ENCODE measurements at places on chromosomes 11 and 22. TPM values are rescaled to one million over a fixed set of nuclear protein-coding genes. Genes with fewer than 3 reads are reported as not detected.

IRAG1 gene
- total RNA-seq, result 4.2 TPM

MS4A8 gene
- not detected for total RNA-seq

HTR3A gene
- not detected for total RNA-seq

SEPTIN5 gene
- 23.6 TPM for total RNA-seq

APOC3 gene
- total RNA-seq, result not detected

TMEM151A gene
- 5.6 TPM for total RNA-seq

HORMAD2 gene
- total RNA-seq, result not detected

RFPL2 gene
- total RNA-seq, result not detected

GVQW3 gene
- 0.47 TPM for total RNA-seq

CD3G gene
- total RNA-seq, result not detected

TSKU gene
- 46.2 TPM for total RNA-seq

SESN3 gene
- total RNA-seq, result 31.7 TPM

ARHGAP42 gene
- 5.0 TPM for total RNA-seq

TMEM223 gene
- total RNA-seq, result 34.3 TPM

POTEH gene
- total RNA-seq, result not detected

KRTAP5-8 gene
- total RNA-seq, result not detected

RDX gene
- total RNA-seq, result 48.0 TPM

GAL3ST1 gene
- total RNA-seq, result 0.12 TPM

LRRC74B gene
- total RNA-seq, result not detected

GTSE1 gene
- total RNA-seq, result 0.60 TPM

SOX6 gene
- 0.47 TPM for total RNA-seq

MMP11 gene
- 12.3 TPM for total RNA-seq

ARHGAP8 gene
- total RNA-seq, result 0.26 TPM

PKNOX2 gene
- total RNA-seq, result 5.9 TPM

OR51B2 gene
- not detected for total RNA-seq

KRTAP5-10 gene
- not detected for total RNA-seq
